Sciatic nerve (tissue), 2 donors: ENCODE measurements at places on chromosomes 5 and 9.

- no peak for DNase-seq
Observed at GRCh38 chr5:170280011-170280493, 17.5 kb downstream of the LCP2 start.

DNA sequence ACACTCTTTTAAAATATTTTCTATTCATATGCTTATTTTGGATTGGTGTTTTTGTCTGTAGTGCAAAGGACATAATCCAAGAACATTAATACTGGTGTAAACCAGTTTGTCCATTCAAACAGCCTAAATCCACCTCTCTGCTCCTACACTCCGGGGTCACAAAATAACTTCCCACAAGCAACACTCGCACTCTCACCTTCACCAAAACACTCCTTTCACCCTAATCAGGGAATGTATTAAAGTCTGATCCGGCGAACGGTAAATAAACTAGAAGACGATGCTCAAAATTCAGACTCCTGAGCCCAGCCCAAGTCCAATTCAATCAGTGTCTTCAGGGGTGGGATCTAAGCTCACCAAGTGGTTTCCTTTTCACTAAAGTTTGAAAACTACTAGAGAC is 649 bp downstream of the AP3B1 start:
- no peak for DNase-seq

- DNase-seq, result no peak
Observed at GRCh38 chr9:69898714-69899209, 78.1 kb downstream of the CFAP95 start.

- no peak for DNase-seq
Observed at GRCh38 chr9:78439866-78440830, 143.2 kb downstream of the PSAT1 start.

GRCh38 chr9:95857124-95857523 is 18.4 kb upstream of the ERCC6L2 start:
- no peak for DNase-seq

DNA sequence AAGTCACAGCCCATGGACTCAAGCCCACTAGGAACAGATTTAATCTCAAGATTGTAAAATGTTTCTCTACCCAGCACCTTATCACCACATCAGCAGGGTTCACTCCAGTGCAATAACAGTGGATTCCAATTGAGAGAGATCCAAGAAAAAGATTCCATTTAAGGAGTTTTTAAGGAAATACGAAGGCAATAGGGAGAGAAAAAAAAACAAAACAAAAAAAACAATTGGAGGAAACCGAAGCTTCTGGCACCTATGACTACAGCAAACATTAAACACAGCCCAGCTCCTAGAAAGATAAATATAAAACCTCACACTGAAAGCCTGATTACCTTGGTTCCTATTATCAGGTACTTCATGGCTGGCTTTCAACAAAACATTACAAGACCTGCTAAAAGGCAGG is 192.7 kb downstream of the DAB2IP start:
- no peak for DNase-seq

GRCh38 chr5:75235711-75236110 is 967 bp downstream of the ANKRD31 start:
- no peak for DNase-seq

GRCh38 chr9:130521715-130522114 is 57.7 kb upstream of the FUBP3 start:
- no peak for DNase-seq

GRCh38 chr9:106799152-106799551 is 63.8 kb upstream of the ZNF462 start:
- no peak for DNase-seq

- DNase-seq, result no peak
Observed at GRCh38 chr5:133907075-133907474, 61.4 kb downstream of the C5orf15 start.

- DNase-seq, result no peak
Observed at GRCh38 chr5:54421976-54422375, 33.5 kb upstream of the HSPB3 start.

DNA sequence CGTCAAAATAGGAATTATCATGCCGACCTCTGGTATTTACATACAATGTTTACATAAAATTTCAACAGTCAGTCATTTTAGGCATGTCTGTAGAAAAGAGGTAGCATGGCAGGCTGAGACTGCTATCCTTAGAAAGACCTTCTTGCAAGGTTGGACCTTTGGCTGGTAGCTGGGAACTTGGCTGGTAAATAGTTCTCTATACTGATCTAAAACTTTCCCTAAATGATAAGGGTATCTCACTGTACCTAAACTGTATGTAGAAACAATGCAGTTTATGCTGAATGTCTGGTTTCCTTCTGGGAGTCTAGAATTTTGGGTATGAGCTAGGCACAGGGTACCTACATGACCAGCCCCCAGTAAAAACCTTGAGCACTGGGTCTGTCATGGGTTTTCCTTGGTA is 18.0 kb downstream of the FEM1C start:
- DNase-seq, result no peak

DNA sequence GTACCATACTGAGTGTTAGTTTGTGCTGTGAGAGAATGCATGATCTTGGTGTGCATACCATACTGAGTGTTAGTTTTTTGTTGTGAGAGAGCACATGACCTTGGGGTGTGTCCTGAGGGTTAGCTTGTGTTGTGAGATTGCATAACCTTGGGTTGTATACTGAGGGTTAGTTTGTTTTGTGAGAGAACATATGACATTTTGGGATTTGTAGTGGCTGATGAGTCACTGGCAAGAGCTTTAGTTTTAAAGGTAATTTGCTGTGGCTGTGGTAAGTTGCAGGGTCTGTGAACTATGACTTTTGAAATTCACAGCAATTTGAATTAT is 1068.3 kb upstream of the EDIL3 start:
- no peak for DNase-seq

DNA sequence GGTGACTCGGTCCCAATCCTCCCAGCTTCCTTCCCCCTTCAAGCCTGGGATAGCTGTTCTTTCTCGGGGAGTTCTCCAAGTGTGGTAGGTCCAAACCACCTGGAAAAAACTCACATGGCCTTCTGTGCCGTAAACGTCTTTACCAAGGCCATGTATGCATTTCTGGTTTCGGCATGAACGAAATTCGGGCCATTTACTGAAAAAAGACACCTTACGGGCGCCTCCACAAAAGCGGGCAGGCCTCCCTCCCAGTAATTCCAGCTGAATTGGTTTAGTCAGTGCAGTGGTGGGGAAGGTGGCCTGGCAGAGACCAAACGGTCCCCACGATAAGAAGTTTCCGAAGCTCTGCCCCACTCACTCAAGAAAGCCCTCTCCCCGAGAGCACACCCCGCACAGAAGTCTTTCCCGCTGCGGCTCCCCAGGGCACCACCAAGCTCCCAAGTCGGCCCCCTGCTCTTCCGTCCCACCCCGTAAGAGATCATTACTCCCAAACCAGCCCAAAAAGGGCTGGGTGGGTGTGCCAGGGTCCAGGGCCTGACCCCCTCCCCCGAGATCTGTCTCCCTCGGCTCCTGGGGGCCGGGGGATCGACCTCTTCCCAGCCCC is 86.3 kb upstream of the MELK start:
- DNase-seq, result no peak

DNA sequence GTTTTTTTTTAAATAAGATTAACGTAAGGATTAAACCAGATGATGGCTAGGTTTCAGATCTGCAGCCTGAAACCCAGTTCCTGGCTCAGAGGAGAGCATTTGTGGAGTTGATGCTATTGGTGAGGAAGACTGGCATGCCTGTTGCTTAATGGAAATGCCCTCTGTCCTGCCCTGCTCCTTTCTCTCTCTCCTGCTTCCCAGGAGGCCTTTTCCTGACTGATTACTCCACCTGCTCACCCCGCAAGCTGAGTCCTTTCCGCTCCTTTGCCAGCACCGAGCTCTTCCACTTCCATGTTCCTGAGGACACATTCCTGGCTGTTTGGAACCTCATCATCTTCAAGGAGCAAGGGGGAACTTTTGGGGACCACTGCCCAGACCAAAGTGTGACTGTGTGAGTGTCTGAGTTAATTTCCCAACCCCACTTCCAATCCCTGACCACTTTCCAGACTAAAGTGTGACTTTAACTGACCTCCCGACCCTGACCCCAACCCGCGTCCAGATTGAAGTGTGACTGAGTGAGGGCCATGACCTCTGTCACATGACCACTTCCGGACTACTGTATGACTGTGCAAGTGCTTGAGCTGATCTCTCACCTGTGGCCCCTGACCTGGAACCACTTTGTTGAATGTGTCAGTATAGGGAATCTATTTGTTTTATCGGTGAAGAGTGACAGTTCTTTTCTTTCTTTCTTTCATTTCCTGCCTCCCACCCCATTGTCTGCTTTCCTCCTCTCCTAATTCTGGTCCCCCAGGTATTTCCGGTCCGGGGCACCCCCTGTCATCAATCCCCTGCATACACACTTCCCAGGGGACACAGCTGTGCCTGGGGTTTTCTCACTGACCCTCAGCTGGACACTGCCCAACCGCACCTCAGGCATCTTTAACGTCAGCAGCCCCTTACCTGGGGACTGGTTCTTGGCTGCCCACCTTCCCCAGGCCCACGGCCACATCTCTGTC is 5.5 kb downstream of the TMEM8B start:
- DNase-seq, result no peak

GRCh38 chr9:109120204-109120789 is 550 bp upstream of the TMEM245 start:
- DNase-seq, result no peak

DNA sequence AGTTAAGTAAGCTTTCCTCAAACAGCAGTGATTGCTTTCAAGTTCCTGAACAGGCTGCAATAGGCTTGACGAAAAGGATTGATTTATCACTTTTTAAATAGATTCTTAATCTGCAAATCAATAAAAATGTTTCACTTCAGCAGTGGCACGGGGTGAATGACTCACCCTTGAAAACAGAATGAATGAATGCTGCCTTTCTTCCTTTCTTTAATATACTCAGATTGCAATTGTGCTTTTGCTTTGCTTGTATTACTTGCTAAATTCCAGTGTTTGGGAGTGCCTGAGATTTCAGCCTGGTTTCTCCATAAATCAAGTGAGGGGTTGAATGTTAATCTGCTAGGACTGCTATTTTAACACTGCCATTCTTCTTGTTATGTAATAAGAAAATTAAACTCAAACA is 1293.8 kb downstream of the PTPRD start:
- no peak for DNase-seq

- DNase-seq, result no peak
Observed at GRCh38 chr9:111005746-111006470, 32.4 kb downstream of the LPAR1 start.

DNA sequence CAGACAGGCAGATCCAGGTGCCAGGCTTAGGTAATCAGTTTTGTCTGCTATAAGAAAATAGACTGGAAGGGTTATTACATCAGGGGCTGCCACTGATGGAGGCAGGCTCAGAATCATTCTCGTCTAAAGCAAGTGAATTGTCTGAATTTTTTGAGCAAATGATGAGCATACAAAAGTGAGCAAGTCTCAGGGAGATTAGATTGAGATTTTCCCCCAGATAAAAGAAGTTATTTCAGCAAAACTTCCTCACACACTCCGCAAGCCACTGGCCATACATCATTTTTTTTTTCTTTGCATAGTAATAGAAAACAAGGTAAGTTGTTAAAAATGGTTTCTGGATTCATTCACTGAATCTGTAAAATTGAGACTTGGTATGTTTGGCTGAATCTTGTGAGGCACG is 52.9 kb downstream of the ZNF462 start:
- DNase-seq, result no peak

DNA sequence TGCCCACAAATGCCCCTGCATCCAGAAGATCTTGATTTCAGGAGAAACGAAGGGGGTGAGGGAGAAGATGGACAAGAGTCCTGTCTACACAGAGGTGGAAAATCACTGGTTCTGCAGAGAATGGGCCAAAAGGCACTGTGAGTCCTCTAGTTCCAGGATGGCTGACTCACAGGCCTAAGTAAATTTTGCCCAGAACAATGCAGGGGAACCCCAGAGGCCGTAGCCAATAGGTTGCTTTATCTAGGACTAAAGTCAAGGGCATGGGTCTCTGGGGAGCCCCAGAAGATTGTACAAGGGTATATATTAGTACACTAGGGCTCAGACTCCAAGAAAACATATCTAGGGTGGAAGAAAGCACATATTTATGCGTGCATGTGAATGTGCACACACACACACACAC is 98.0 kb downstream of the SLIT3 start:
- DNase-seq, result no peak

GRCh38 chr5:40381676-40382363 is 297.9 kb upstream of the PTGER4 start:
- DNase-seq, result no peak

GRCh38 chr9:86275962-86276361 is 6.4 kb downstream of the ISCA1 start:
- DNase-seq, result no peak

DNA sequence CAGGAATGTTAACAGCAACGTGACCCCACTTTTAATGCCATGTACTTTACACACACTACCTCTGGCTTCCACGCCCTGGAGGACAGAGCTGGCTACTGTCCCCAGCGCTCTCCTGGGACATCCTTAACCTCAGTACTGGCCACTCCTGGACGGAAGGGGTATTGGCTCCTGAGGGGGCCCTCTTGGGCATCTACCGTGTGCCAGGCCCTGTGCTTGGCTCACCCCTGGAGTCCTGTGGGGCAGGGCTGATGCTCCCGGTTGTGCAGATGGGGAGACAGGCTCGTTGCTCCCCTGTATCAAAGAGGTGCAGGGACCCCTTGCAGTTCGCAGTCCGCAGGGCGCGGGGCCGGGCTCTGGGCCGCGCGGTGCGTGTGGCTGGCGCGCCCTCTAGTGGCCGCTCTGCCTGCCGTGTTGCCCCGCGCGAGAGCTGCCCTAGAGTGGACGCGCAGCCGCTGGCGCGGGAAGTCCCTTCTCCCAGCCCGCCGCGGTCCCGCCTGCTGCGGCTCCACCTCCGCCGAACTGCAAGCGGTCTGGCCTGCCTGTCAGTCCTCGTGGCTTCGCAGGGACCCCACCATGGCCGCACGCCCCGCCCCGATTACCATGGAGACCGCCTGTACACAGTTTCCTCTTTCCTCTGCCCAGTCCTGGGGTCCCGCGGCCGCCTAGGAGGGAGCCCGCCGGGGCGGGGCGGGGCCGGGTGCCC is at the start of gene WDR38:
Gene WDR38, plus strand, starts transcription at position 632 of the 703 bp plus-strand sequence. CDS start 72 bp downstream, outside the sequence.
- peak; percentile 87 for DNase-seq

DNA sequence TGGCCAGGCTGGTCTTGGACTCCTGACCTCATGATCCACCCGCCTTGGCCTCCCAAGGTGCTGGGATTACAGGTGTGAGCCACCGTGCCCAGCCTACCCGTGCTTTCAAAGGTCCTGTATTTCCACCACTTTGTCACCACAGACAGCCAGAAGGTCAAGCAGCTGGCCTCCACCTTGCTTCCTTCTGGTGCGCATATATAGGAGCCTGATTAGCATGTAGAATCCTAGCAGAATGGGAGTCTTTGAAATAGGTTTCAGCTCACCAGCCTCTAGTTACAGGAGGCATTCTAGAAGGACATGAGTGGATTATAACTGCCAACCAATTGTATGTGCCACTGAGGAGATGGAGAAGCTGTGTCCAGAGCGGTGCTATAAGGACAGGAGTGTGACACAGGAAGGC is 18.9 kb downstream of the POLR1E start:
- DNase-seq, result no peak
